Hematopoietic multipotent progenitor cell treated with erythropoietin and hydrocortisone succinate and interleukin-3 and kit ligand, for 17 days (in vitro differentiated cells): ENCODE measurements at places on chromosomes 1 and 21.

GRCh38 chr1:228825840-228826484 lies 90.7 kb downstream of the RHOU start:
- no peak for DNase-seq

GRCh38 chr1:224753491-224753890 lies 137.4 kb downstream of the CNIH3 start:
- DNase-seq = no peak

DNA sequence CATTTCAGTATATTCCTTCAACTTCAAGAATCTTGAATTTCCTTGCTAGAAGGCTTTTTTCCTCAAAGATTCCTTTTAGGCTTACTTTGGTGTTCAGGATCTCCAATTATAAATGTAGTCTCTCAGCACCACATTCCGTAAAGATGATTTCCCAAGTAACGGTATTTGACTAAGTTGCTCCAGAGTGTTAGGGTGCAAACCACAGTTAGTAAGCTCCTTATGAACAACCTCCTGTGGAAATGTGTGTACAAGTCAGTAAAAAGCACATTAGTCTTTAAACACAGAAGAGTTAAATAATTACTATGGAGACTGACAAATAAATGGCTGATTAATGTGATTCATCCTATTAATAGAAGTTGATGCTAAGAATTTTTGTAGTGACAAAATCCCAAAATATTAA lies 10.3 kb downstream of the DONSON start:
- DNase-seq = no peak

GRCh38 chr1:205258719-205259118 lies 31.0 kb downstream of the TMCC2 start:
- peak; percentile 70 for DNase-seq

DNA sequence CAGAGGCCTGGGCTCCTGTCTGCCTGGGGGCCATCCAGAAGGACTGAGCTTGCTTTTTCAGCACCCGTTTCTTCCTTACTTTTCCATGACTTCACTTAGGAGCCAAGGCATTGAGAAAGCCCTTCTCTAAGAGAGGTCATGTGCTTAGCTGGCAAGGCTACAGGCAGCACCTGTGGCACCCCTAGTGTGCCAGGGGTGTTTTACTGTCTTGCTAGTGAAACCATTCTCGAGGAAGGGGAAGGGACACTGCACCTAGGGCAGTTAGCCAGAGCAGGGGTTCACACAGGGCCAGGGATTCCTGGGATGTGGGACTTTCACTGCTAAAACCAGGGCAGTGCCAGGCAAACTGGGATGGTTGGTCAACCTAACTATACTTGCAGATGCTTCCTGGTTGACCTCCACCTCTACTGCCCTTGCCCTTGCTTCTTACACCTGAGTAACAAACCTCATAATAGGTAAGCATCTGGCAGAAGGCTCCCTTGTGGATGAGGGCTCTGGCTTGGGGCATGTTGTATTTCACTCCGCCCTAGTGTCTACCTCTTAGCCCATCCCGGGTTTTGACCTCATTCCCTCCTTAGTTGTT lies 69.2 kb downstream of the NOS1AP start:
- no peak for DNase-seq
